Fibroblast of upper back skin (primary cell): ENCODE measurements at places on chromosomes 4 and X.
A peak's percentile ranks its signal among the peaks of the same experiment; 100 is the strongest.

GRCh38 chr4:26819478-26820095 is 41.1 kb upstream of the STIM2 start:
- DNase-seq, result no peak

- peak; percentile 55 for DNase-seq
Observed at GRCh38 chr4:48462363-48462762, 20.8 kb upstream of the SLC10A4 start.

GRCh38 chr4:186887752-186888151 is 164.1 kb upstream of the FAT1 start:
- no peak for DNase-seq

DNA sequence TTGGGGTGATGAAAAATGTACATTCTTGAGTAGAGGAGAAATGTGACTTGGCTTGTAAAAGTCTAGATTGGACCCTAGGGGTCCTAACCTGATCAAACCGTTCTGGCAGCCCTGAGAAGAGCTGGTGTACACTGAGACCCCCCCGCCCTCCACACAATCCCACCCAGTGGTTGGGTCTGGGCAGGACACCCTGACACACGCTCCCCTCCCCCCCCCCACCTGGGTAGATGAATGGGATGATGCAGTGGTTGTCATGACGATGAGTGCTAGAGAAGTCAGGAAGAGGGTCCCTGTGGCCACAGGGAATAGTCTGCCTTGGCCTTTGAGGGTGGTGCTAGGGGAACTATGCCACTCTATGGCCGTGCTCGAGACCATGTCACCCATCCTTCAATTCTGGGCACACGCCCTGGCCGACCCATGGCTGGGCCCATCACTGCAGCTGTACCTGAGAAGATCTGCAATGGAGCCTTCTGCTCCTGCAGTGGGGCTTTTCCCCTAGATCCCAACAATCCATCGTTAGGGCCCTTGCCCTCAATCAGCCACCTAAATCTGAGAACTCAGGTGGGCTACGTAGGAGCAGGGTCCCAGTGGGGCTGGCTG is 4.4 kb downstream of the CDK16 start:
- DNase-seq, result no peak

GRCh38 chr4:127686658-127687057 is 43.5 kb upstream of the SLC25A31 start:
- DNase-seq, result peak; percentile 51

GRCh38 chr4:48193096-48193836 is 59.2 kb upstream of the TXK start:
- no peak for DNase-seq

DNA sequence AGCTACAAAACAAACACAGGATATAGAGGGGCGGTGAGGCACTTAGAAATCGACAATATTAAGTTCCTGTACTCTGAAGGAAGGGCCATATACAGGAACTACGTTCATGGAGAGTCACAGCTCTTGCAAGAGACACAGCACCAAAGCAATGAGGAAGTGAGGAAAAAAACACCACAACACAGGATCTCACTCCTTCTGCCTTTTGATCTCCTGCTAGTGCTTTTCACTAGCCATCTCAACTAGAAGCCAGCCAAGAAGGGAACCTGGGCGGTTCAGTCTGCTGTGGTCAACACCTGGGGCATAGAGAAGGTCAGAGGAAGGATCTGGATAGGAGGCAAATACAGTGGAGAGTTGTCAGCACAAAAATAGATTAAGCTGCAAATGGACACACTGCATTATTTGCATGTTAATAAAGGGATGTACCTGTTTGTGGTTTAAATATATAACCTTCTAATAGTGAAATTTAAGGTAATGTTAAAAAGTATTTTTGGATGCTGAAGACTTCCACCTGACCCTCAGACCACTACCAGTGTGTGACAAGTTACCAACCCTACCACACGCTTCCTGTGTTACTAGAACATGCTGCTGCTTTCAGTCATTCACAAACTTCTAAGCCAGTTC is 104.6 kb downstream of the DTHD1 start:
- no peak for DNase-seq

- DNase-seq, result peak; percentile 85
Observed at GRCh38 chr4:177485528-177485927, 43.3 kb upstream of the AGA start.

DNA sequence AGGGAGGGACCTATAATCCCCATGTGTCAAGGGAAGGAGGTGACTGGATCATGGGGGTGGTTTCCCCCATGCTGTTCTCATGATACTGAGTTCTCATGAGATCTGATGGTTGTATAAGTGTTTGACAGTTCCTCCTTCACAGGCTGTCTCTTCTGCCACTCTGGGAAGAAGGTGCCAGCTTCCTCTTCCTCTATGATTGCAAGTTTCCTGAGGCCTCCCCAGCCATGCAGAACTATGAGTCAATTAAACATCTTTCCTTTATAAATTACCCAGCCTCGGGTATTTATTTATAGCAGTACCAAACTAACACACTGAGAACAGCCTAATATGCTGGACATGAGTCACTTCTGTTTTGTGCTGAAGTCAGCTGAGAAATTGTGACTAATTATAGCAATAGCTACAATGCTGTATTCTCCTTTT is 656.9 kb upstream of the CPEB2 start:
- DNase-seq, result peak; percentile 23

GRCh38 chr4:97235521-97235920 is 907.8 kb downstream of the STPG2 start:
- DNase-seq, result no peak

GRCh38 chr4:101818362-101818761 is 27.8 kb downstream of the BANK1 start:
- peak; percentile 88 for DNase-seq

DNA sequence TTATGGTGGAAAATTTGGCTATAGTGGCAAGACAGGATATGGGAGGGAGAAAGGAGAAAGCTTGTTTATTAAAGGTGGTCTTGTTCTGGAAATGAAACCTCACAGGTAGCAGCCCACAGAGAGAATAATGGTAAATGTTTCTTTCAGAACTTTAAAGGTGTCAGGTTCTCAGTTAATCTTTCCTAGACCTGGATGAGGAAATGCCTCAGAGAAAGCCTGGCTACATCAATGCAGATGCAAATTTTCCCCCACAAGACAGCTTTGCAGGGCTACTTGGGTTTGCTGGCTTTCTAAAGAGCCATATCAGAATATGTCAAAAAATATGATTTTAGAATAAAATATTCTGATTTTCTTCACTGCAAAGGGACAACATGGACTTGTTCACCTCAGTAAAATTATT is 715.0 kb downstream of the FAM133A start:
- no peak for DNase-seq

GRCh38 chr4:85318415-85318814 is 156.5 kb upstream of the ARHGAP24 start:
- no peak for DNase-seq

DNA sequence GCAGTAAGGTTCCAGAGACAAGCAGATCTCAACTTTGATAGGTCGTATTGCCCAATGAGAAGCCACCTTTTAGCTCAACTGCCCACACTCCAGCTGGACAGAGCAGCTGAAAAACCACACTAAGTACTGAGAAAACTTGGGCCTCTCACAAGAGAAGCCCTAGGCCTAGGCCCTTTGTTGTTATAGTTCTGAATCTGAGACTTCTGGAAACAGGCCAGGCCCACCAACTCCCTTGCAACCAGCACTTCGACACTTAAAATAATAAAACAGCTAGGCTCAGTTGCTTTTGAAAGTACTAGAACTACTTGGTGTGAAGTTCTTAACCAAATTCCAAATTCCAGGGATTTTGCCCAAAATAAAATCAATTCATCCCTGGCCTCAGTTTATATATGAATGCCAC is 13.5 kb upstream of the RTL5 start:
- DNase-seq, result no peak

DNA sequence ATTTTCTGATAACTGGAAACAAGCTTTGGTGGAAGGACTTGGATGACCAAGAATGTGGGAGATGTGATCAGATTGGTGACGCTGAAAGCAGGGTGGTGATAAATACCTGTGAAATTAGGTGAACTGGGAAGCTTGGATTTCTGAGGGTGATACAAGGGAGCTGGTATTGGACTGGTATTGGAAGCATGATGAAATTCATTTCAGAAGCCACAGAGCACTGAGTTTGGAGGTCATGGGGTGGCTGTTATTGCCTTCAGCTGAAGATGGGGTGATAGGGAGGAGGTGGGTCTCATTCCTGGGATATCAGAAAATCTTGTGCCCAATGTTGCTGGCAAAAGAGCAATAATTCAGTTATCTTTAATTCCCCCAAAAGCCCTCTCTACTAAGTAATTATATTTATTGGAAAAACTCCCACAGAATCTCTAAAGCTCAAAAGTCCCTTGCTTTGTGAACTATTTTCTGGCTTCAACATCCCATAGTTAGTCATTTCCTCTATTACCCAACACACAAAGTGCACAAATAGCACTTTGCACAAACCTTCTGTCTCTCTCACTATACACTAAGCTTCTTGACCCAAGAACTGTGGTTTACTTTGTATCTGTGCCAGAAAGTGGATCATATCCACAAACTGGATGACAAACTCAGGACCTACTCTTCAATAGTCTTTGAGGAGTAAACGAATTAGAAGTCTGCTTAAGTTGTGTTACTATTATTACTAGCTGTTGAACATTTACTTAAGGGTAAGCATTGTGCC is 23.1 kb upstream of the CAMK2D start:
- peak; percentile 98 for DNase-seq

GRCh38 chr4:3135155-3136011 is 60.9 kb downstream of the HTT start:
- no peak for DNase-seq
